ENCODE measurements at places on chromosomes 2 and 18.

- no peak for DNase-seq
Measured at GRCh38 chr2:60849187-60849586, 32.2 kb upstream of the REL start.

DNA sequence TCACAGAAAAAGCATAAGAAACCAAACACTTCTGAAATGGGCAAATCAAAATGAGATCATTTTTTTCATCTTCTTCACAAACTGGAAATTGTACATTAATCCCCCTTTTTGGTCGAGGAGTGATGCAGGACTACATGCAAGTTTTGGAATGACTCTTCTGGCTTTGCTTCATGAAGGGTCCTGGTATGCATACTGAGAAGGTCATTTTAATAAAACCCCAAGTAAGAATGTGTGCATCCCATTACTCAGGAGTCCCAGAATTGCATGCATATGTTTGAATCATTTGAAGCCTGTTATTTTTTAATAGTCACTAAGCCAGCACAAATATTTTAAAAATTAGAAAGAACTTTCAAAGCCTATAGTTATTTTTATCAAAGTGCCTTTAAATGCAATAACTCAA lies 16.7 kb upstream of the EHBP1 start:
- no peak for DNase-seq

DNA sequence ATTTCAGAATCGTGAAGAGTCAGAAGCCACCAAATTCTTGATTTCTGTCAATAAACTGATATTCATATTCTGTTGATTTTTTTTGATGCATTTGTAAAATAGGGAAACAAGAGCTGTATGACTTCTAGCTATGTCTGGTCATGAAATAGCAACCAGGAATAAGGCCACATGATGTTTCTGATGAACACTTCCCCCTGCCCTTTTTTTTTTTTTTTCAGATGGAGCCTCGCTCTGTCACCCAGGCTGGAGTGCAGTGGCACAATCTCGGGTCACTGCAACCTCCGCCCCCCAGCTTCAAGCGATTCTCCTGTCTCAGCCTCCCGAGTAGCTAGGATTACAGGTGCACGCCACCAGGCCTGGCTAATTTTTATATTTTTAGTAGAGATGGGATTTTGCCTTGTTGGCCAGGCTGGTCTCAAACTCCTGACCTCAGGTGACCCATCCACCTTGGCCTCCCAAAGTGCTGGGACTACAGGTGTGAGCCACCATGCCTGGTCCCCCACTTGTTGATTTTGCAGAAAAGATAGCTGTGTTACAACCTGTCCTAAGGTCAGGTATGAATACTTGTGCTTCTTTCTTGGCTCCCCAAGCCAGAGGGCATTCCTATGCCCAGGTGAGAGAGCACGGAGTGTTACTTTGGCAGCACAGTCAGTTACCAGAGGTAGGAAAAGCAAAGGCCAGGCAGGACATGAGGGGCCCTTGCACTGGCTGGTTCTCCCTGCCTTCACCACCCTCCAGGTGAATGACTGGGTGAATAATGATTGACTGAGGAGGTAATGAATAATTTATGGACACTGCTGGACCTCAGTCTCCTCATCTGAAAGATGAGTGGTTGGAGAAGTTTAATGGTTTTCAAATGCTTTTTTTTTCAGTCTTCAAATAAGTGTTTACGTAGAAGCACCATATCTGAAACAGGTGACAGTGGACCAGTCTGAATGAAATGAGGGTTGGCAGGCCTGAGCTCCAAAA lies 39.6 kb downstream of the PAX8 start:
- no peak for DNase-seq

DNA sequence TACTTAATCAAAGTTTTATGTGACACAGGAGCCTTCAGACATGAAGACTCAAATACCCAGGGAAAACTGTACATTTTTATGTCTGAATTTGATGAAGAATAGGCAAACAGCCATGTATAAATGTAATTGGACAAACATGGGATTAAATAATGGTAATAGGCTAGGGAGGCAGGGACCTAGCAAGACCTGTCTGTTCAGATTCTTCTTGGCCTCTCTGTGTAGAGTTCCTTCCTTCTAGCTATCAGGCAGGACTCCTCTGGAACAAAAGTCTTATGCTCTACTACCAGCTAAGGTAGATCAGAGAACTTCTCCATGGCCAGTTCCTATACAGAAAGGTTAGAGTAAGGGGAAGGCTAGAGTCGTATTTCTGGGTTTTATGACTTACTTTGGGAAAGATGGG lies 9.5 kb upstream of the PARD3B start:
- DNase-seq, result no peak

DNA sequence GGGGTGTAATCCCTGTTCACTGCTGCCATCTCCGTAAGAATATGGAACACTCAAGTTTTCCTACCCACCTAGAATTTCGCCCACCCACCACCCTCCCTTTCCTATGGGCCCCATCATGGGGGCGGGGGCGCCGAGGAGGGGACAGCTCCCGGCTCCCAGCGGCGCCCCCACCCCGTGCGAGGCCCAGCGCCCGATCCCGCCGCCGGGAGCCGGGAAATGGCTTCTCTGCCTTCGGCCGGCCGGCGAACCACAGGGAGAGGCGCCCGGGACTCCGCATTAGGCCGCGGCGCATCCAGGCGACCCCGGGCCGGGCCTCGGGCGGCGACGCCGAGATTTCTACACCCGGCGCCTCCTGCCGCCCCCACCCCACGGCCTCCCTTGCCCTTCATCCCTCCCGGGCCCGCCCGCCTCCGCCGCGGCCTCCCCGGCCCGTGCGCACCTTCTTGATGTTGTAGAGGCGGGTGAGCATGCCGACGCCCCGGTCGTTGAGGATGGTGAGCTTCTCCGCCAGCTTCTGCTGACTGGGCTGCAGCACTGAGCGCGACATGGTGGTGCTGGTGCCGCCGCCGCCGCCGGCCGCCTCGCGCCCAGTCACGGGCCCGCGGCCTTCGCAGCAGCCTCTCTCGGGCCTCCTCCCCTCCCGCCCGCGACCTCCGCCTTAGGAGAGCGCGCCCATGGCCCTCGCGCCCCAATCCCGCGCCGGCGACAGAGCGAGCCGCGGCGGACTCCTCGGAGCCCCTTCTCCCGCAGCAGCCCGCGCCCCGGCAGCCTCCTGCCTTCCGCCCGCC lies 510 bp downstream of the NCKAP1 start:
- DNase-seq, result peak; percentile 33

- no peak for DNase-seq
Measured at GRCh38 chr18:22844190-22844589, 88.9 kb upstream of the RBBP8 start.

GRCh38 chr2:17296686-17297085 lies 221.6 kb downstream of the RAD51AP2 start:
- DNase-seq, result no peak

- DNase-seq, result no peak
Measured at GRCh38 chr2:204732019-204732418, 186.7 kb downstream of the PARD3B start.

DNA sequence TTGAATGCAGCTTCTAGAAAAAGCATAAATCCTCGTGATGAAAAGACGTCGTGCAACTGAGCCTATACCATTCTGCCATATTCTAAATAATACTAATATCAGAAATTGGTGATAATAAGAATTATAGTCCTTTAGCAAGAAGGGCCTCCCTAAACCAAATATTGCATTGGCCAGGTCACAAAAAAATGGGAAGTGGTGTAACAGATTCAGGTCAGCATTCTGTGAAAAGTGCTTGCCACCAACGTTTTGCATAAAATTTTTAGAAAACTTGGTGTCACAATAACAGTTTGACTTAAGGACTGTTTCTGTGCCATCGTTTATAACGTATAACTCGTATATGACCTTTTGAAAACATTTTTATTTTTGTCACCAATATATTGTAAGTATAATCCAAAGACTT lies 603.6 kb downstream of the CPS1 start:
- no peak for DNase-seq

- no peak for DNase-seq
Measured at GRCh38 chr2:202841090-202841867, 30.3 kb downstream of the ICA1L start.

- no peak for DNase-seq
Measured at GRCh38 chr2:234705108-234705507, 208.2 kb upstream of the ARL4C start.

GRCh38 chr2:28168376-28168775 lies 224.3 kb upstream of the FOSL2 start:
- no peak for DNase-seq

GRCh38 chr2:217919204-217919603 lies 83.6 kb downstream of the TNS1 start:
- no peak for DNase-seq

GRCh38 chr2:239803102-239803765 lies 221.9 kb downstream of the NDUFA10 start:
- DNase-seq, result no peak
